T-cell (primary cell): ENCODE measurements at places on chromosomes 6 and 20.

- DNase-seq, result no peak
Measured at GRCh38 chr6:9140951-9141460, 705.7 kb upstream of the SLC35B3 start.

DNA sequence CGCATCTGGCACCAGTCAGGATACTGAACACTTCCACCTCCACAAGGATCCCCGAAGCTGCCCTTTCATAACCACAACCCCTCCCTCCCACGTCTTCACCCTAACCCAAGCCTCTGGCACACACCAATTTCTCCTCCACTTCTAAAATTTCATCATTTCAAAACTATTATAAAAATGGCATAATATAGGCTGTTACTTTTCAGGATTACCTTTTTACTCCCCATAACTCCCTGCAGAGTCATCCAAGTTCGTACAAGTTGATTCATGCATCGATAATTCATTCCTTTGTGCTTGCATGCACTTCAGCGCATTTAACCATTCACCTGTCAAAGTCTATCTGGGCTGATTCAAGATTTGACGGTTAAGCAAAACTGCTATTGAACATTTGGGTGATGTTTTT lies 30.6 kb upstream of the LY86 start:
- no peak for DNase-seq

DNA sequence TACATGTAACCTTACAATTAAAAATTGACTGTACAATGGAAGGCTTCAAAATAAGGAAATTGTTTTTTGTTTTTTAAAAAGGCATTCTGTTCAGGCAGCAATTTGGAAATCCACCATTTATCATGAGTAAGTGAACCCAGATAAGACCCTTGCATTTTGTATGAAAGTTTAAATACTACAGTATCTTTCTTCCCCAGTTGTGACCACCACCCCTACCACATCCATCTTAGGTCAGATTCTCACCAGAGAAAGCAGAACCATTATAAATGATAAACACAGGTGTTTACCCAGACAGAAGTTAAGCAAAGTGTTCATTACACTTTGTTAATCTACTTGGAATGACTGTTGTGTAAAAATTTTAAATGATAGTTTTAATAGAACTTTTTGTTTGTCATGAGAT lies 20.2 kb downstream of the SENP6 start:
- DNase-seq, result no peak

GRCh38 chr6:4192173-4192572 lies 56.8 kb upstream of the ECI2 start:
- DNase-seq, result no peak

GRCh38 chr6:168163096-168163731 lies 84.2 kb upstream of the FRMD1 start:
- no peak for DNase-seq

- no peak for DNase-seq
Measured at GRCh38 chr20:2086177-2086979, 15.2 kb upstream of the STK35 start.

DNA sequence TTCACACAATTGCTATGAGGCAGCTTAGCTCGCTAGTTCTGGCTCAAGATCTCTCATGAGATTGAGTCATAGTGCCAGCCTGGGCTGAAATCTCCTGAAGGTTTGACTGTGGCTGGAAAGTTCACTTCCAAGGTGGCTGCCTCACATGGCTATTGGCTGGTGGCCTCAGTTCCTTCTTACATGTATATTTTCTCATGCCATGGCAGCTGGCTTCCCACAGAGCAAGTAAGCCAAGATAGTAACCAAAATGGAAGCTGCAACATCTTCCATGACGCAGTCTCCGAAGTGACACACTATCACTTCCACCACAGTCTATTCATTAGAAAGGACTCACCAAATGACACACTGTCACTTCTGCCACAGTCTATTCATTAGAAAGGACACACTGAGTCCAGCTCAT lies 160.4 kb upstream of the PRDM1 start:
- DNase-seq, result no peak

- DNase-seq, result no peak
Measured at GRCh38 chr6:68615938-68616337, 19.1 kb upstream of the ADGRB3 start.

DNA sequence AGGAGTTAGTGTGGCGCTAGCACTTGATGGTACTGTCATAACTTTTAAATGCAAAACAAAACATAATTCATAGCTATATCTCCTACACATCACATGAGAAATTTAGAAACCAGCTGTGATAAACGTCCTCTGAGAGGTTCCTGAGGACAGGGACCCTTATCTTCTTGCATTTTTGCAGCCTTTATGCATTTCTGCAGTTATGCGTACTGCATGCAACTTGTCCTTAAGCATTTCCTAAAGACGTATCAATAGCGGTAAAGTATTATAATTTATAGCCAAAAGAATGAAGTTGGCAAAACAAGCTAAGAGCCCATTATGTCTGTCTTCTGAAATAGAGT lies 1.7 kb downstream of the NAPB start:
- DNase-seq, result no peak

GRCh38 chr6:70336996-70337742 lies 34.3 kb upstream of the COL9A1 start:
- no peak for DNase-seq

- no peak for DNase-seq
Measured at GRCh38 chr6:117168296-117169063, 96.9 kb upstream of the VGLL2 start.

GRCh38 chr6:125183391-125183790 lies 29.8 kb downstream of the TPD52L1 start:
- DNase-seq, result no peak

- DNase-seq, result no peak
Measured at GRCh38 chr6:162078667-162079066, 648.9 kb downstream of the PRKN start.
